ENCODE measurements at places on chromosomes 6 and 20.
A peak's percentile ranks its signal among the peaks of the same experiment; 100 is the strongest.

- no peak for DNase-seq
Observed at GRCh38 chr6:56091159-56091869, 156.1 kb downstream of the COL21A1 start.

- no peak for DNase-seq
Observed at GRCh38 chr6:116282698-116283097, 3.0 kb upstream of the TSPYL1 start.

DNA sequence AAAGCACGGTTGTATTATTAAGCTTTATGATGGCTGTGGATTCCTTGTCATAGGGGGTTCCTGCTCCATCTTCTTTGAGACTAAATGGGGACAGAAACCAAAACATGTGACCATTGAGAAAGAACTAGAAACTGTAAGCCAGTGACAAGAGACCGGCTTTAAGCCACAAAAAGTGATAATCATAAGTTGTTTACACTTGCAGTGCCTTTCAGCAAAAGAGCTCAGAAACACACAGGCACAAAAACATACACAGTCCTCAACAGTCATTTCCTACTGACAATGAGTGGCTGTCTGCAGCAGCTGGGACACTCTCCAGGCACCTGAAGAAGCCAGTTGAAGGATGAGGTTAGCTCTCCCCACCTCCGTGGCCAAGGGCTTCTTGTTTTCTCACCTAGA, 20.0 kb upstream of the UBE2J1 start:
- no peak for DNase-seq

DNA sequence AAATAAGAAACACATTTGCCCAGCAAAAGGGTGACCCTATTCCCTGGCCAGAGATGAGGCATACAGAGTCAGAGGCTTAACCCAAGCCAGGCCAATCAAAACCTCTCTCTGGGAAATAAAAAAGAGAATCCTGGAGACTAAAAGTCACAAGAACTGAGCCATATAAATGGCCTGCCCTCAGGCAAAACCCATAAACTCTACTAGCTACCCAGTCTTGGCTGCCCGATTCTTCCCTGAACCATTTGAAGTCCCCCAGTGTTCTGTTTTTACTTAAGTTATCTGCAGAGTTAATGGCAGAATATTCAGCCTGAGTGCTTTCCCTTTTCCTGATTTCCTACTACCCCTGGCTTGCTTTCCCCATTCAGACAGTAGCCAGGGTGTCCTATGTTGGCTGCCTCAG, 13.9 kb downstream of the KCNK15 start:
- no peak for DNase-seq

DNA sequence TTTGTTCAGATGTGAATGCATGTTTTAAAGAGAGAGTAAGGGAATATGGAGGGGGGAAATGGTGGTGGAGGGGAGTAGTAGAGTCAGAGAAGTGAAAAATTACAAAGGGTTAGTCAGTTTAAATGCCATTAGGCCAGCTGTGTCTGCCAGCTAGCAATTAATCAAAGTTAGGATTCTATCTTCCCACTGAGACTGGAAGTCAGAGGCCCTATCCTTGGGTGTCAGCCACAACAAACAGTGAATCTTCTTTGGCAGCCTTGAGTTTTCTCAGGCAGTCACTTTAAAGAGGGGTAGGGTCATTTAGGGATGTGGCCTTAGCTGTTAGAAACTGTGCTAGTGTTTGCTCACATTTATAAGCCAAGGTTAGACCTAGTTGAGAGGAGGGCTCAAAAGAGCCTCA, 120.5 kb upstream of the BTBD3 start:
- no peak for DNase-seq

GRCh38 chr6:44954281-44954680, 373.8 kb upstream of the RUNX2 start:
- DNase-seq: no peak

DNA sequence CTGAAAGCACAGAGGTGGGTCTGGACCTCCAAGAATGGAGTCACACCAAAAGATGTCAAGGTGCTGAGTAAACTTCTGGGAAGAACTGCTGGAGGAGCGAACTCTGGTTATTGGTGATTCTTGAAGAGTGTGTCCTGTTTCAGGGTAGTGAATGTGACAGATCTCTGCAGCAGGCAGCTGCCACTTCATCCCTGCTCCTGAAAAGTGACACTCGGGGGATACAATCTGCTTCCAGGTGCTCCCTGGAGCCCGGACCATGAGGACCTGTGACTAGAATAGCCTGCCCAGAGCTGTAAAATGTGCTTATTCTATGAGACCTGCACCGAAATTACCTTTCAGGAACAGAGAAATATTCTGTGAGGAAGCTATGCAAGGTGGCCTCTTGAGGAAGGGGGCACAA, 191.1 kb downstream of the FOXC1 start:
- DNase-seq: no peak

DNA sequence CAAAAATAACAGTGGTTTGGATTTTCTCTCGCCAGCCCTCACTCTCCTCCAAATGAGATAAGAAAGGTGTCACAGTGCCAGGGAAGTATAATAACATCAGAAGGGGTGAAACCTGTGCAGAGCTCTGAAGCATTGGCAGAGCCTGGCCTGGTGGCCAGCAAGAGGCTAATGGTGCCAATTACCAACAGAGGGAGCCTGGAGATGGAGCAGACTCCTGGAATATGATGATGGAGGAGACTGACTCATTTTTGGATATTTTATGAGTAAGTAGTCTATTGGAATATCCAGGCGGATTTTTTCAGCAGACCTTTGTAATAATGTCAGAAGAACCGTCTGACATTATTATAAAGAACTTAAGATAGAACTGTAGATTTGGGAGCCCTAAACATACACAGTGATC, 442.6 kb upstream of the MARCKS start:
- peak; percentile 18 for DNase-seq

GRCh38 chr20:44080646-44081267, 106.2 kb downstream of the JPH2 start:
- DNase-seq: peak; percentile 71

DNA sequence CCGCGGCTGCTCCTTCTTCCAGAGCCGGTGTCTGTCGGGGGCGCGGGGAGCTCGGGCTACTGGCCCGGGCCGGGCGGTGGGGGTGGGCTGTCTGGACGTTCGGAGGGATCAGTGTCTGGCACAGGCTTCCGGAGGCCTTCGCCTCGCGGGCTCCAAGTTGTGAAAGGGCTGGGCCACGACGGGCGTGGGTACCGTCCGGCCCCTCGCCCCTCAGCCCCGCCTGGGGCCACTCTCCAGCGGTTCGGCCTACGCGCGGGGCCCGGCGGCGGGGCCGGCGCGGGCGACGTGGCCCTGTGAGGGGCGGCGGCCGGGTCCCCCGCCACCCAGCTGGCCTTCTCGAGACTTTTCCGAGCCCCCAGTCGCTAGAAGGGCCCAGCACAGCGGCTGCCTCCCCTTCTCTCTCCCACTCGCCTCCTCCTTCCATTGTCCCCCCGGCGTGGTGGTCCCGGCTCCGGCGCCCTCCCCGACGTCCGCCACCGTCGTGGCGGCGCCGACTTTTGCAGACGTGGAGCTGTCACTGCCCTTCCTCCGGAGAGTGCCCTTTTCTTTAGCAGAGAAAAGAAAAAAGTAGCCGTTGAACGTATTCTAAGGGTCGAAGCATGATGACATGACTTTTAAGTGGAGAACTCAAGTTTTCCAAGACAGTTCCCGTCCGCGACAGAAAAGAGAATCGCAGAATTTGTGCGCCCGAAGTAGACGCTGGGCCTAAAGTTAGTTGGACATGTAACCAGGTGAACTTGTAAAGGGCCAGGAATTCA, 571 bp downstream of the ITCH start:
- DNase-seq: no peak

- no peak for DNase-seq
Observed at GRCh38 chr20:37218441-37218840, 39.1 kb upstream of the MROH8 start.

- DNase-seq: no peak
Observed at GRCh38 chr6:38435330-38435729, 204.4 kb downstream of the BTBD9 start.

DNA sequence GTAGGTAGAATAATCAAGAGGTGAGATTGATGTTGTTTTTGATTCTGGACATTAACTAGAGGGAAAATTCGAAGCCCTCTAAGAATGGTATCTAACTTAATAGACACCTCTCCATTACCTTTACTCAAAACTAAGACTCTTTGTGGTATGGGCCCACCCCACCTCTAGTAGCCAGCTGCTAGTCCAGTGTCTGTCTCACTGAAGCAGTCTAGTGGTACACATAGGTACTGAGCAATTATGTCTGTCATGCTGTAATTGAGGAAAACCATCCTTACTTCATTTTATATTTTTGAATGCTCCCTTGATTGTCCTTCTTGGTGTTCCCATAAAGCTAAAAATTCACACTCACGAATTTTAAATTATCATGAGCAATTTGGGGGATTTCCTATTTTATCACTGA, 290.7 kb downstream of the ARHGAP18 start:
- no peak for DNase-seq

DNA sequence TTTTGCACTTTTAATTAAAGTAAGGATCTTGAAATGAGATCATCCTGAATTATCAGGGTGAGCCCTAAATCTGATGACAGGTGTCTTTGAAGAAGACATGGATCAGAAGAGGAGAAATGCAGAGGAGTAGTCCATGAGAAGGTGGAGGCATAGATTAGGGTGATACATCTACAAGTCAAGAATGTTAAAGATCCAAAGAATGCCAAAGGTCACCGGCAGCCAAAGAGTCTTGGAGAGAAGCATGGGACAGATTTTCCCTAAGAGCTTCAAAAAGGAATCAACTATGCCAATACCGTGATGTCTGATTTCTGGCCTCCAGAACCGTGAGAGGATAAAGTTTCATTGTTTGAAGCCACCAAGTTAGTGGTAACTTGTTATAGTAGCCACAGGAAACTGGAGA, 59.0 kb upstream of the THEMIS start:
- no peak for DNase-seq

DNA sequence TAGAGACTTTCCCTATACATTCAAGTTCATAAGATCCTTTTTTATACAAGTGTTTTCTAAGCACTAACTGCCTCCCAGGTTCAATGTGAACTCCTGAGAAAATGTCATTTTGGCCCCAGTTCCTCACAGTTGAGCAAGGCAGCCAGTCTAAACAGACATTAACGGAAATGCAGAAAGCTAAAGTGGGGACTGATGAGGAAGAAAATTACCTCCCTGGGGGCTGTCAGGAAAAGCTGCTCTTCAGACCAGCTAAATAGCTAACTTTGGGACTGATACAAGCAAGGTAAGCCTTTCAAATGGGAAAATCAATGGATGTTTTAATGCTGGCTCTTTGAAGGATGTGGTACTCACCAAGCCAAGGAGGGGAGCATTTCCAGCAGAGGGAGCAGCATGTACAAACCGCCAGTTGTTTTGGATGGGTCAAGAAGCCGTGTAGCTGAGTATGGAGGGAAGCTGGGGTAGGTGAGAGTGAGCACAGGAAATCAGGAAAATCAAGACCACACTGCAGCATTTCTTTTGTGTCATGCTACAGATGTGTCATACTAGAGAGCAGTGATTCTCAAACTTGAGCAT, 180.8 kb upstream of the CHD6 start:
- no peak for DNase-seq
